ENCODE measurements at places on chromosomes 3 and 15.

GRCh38 chr3:144177649-144178048 is 206.0 kb downstream of the DIPK2A start:
- DNase-seq, result no peak

DNA sequence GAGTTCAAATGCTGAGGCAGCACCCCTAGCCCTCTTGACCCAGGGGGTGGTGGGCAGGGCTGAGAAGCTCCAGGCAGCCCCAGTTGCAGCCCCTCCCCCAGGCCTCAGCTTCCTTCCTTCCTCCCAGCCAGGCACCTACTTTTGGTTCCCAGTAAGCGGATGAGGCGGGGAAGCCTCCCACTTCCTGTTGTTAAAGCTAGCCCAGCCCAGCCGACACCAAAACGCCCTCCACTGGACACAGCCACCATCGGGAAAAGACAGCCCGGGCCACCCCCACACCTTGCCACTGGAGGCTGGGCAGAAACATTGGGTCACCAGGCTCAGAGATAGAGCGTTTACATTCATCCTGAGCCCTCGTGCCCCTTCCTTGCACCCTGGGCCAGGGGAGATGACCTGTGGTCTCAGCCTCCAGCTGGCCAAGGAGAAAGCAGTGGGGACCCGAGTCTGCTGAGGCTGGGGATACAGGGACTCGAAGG is 3.5 kb downstream of the DUSP7 start:
- peak; percentile 63 for DNase-seq

GRCh38 chr3:197443506-197443905 is 112.3 kb downstream of the BDH1 start:
- DNase-seq, result no peak

DNA sequence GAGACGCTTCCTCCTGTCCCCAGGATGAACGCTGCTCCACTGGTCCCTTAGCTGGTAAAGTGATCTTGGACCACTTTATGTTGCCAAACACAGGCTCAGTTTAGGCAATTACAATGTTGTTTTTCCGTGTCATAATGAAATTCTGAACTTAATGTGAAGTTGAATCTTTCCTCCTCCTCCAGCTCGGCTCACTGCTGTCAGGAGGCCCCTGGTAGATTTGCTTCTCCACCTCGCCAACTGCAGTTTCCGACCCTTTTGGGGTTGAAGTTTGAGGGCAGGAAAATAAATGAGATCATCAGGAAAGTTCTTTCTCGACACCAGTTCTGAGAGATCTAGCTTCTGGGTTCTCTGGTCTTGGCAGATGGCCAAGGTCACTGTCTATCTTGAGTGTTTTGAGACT is 27.8 kb downstream of the CFAP161 start:
- no peak for DNase-seq
